ENCODE measurements at places on chromosomes 5 and 9.

DNA sequence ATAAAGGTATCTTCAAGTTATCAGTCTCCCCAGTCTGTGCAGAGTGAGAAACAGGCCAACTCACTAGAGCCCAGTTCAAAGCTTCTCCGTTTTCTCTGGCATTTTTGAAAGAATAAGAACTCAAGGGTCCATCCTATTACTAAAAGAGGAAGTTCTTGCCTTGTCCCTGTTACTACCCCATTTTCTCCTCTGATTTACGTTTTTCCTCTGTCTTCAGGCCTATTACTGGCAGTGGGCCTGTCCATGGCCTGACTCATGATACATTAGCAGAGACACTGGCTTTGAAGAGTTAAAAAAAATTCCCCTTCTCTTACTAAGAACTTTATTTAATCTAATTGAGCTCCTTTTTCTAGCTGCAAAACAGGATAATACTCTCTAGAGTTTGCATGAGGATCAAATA lies 624.0 kb upstream of the KLF4 start:
- DNase-seq: no peak

- peak; percentile 1 for DNase-seq
Observed at GRCh38 chr9:135299239-135299590, 180.4 kb upstream of the PPP1R26 start.

- no peak for DNase-seq
Observed at GRCh38 chr5:28737682-28738081, 1699.3 kb upstream of the CDH9 start.

DNA sequence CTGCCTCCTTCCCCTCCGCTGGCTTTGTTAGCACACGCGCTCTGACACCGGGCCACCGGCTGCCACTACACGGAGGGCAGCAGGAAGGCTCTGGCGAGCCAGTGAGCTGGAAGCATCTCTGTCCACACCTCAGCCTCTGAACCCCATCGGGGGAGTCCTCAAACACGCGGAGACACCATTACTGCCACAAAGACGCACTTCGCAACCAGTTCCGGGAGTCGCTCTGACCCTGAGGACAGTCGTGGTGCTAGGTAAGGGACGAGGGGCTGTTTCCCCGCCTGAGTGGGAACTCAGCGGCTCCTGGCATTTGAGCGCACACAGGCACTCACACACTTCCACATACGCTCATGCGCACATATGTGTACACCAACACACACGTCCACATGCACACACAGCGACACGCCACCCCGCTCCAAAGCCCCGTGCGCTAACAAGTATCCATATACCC lies 160.0 kb downstream of the C9orf152 start:
- no peak for DNase-seq

- no peak for DNase-seq
Observed at GRCh38 chr9:15211815-15212495, 95.1 kb downstream of the TTC39B start.

DNA sequence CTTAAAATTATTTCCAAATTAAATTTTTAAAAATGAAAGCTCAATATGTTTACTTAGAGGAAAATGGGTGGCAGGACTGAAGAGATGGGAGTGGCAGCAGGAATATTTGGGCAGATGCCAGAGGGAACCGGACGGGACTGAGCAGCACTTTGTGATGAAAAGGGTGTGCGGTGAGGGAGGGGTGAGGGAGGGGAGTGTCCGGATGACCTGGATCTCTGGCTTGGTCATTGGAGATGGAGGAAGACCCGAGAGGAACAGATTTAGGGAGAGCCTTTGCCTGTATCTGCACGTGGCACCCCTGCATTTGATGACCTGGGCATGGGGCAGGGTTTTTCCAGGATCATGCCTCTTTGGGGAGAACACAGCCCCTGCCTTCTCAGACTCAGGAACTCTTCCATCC lies 201.1 kb upstream of the MVB12B start:
- DNase-seq: no peak

DNA sequence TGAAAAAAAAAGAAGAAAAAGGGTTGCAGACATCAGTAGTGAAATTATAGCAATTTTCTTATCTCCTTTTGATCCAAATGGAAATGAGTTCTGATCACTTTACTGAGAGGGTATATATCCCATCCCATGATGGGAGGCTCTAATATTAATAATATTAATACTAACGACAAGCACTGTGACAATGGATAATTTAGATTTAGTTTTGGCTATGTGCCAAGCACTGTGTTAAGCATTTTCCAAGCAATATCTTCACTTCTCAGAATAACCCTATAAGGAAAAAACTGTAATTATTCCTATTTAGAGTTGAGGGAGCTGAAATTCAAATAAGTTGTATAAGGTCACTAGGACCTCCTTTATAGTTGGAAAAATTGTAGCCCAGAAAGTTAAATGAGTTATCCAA lies 58.4 kb upstream of the ASTN2 start:
- no peak for DNase-seq

- DNase-seq: no peak
Observed at GRCh38 chr9:112104901-112105300, 70.2 kb downstream of the SUSD1 start.

GRCh38 chr9:123795336-123795735 lies 134.6 kb downstream of the DENND1A start:
- DNase-seq: no peak

- DNase-seq: peak; percentile 14
Observed at GRCh38 chr5:158992037-158992740, 107.5 kb downstream of the EBF1 start.

- no peak for DNase-seq
Observed at GRCh38 chr5:97629276-97629675, 446.2 kb upstream of the RIOK2 start.

GRCh38 chr5:60102961-60103693 lies 209.6 kb upstream of the PDE4D start:
- DNase-seq: no peak

DNA sequence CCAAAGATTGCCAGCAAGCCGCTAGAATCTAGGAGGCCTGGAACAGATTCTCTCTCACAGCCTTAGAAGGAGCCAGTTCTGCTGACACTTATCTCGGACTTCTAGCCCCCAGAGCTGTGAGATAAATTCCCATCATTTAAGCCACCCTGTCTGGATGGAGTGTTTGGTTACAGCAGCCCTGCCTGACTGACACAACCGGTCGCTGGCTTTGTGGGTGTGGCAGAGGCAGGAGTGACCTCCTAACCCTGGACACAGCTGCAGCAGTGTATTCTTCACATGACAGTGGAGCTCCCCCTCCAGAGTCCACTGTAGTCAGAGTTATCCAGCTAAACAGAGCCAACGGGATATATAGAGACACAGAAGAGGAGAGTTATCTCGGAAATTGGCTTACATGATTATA lies 21.2 kb upstream of the IL17B start:
- no peak for DNase-seq

- no peak for DNase-seq
Observed at GRCh38 chr5:1052076-1052475, 43.5 kb downstream of the NKD2 start.

GRCh38 chr5:93053825-93054224 lies 527.2 kb downstream of the NR2F1-AS1 start:
- DNase-seq: no peak

GRCh38 chr5:142109331-142110045 lies 909 bp downstream of the NDFIP1 start:
- no peak for DNase-seq

GRCh38 chr5:132370181-132370970 lies 866 bp downstream of the SLC22A5 start:
- DNase-seq: no peak

- peak; percentile 26 for DNase-seq
Observed at GRCh38 chr9:98146101-98146991, 27.3 kb upstream of the TRIM14 start.

- no peak for DNase-seq
Observed at GRCh38 chr9:28413471-28413870, 840.2 kb upstream of the C9orf72 start.

DNA sequence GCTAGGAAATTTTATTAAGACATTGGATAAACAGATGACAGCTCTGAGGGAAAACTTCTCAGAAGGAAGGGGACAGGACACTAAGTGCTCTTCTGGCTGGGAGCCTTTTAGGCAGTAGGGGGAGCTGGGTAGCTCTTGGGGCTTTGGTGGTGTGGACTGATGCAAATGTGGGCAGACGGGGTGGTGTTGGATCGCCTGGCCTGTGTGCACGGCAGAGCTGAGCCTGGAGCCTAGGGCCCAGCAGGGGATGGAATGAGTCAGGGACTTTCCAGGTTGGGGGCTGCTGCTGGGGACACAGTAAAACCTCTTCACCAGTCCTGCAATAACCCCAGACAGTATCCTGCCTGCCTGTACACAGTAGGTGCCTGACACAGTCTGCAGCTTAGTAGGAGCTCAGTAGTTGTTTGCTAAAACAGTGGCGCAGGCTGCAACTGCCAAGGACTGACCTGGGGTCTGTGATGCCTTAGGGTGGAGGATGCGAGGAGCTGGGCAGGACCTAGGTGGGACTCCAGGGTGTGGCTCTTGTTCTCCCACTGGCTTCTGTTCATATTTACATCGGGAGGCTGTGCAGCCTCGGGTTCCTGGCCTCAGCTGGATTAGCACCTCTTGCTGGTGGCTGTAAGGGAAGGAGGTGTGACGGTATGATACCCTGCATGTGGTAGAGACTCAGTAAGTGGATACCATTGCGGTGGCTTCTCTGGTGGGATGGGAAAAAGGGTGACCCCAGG lies 83.8 kb downstream of the DAB2IP start:
- peak; percentile 92 for DNase-seq

DNA sequence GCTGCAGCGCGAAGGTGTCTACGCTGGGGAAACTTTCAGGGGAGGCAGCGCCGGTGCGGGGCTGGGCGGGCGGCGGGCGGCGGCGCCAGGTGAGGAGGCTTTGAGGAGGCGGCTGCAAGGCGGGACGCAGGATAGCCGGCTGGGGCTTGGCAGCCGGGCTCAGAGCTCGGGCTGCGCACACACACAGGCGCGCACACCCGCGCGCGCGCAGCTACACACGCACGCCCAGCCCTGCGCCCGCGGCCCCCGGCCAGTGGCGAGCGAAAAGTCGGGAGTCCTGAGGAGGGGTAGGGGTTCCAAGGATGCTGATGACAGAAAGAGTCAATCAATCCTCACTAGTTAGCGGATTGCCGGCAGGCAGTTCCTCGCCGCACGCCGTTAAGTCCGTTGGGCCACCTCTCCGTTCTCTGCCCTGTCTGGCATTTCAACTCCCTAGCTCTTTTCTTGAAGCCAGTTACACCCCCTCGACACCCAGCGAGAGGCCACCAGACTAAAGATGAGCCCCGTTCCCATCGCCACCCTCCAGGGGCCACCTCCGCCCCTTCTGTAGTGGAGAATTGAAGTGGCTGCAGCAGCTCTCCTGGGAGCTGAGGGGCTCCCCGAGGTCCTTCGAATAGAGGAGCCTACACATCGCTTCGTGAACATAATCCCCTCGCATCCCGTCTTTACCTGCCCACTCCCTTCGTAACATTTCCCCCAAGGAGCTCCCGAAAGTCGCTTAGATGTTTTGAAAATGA lies 1640.3 kb upstream of the C9orf72 start:
- DNase-seq: no peak

- DNase-seq: no peak
Observed at GRCh38 chr9:71441266-71441665, 319.8 kb upstream of the TRPM3 start.

DNA sequence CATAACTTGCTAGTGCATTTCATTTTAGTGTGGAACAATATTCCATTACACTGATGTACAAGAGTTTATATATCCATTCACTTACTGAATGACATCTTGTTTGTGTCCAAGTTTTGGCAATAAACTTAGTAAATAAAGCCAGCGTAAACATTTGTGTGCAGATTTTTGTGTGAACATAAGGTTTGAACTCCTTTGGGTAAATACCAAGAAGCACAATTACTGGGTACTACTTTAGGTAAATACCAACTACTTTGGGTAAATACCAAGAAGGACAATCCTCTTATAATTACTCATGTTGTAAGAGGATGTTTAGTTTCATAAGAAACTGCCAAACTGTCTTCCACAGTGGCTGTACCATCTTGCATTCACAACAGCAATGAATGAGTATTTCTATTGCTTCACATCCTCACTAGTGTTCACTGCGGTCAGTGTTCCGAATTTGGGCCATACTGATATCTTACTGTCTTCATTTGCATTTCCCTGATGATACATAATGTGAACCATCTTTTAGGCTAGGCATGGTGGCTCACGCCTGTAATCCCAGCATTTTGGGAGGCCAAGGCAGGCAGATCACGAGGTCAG lies 2.3 kb upstream of the SYK start:
- DNase-seq: no peak

DNA sequence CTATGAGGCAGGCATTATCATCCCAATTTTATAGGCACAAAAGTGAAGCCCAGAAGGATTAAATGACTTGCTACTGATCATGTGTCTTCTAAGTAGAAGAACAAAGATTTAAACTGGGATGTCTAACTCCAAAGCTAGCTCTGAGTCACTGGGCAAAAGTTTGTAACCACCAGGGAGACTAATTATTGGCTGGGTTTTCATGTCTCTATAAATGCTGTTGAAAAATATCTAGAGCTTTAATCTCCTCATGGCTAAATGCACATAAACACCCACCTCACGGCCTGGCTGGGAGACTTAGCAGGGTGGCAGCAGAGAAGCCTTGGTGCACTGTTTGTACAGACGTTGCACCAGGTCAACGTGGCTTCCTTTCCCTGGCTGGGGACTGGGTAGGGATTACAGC lies 144.6 kb downstream of the MELK start:
- no peak for DNase-seq

DNA sequence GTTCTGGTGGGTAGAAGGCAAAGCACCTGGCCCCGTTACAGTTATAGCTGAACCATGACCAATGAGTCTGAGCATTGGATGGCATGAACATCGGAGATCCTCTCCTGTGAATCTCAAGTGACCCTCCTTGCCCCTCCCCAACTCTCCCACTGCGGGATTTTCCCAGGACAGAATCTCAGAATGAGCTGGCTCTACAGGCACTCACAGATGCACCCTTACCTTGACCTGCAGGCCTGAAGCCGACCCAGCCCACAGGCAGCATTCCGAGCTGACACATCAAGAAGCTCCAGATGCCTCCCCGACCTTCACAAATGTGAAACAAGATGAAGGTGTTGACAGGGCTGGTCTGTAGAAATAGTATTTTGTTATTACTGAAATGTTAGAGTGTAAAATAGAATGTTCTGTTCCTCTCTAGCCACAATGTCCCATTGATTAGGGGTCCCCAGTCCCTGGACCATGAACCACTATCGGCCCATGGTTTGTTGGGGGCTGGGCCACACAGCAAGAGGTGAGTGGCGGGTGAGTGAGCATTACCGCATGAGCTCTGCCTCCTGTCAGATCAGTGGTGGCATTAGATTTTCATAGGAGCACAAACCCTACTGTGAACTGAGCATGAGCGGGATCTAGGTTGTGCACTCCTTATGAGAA lies 263.4 kb downstream of the AUH start:
- DNase-seq: no peak

GRCh38 chr5:113693701-113694100 lies 180.2 kb downstream of the YTHDC2 start:
- no peak for DNase-seq

GRCh38 chr5:165196961-165197360 lies 1691.5 kb downstream of the MAT2B start:
- no peak for DNase-seq
